Activated T-cell treated with anti-CD3 and anti-CD28 coated beads, Interleukin-2, amount 50 U/mL, for 72 hours (primary cell): ENCODE measurements at places on chromosomes 7 and 10. TPM values are rescaled to one million over a fixed set of nuclear protein-coding genes. Genes with fewer than 3 reads are reported as not detected.

The MSMB gene
- total RNA-seq: not detected

- no peak overlapping the region for H3K4me3 ChIP-seq
- H3K27me3 ChIP-seq: peaks cover 17% of the 10 kb centered on the region
- DNase-seq: no peak
- H3K27ac ChIP-seq: no peak overlapping the region
Observed at GRCh38 chr10:48792687-48793096, 108.0 kb downstream of the WDFY4 start.

GRCh38 chr7:101241015-101241363 is 3.4 kb upstream of the CLDN15 start:
- no peak overlapping the region for H3K4me3 ChIP-seq
- peaks cover 5% of the 10 kb centered on the region for H3K36me3 ChIP-seq
- H3K27ac ChIP-seq: no peak overlapping the region
- DNase-seq: no peak
- no peaks in the 10 kb centered on the region for H3K27me3 ChIP-seq
- peaks cover 25% of the 10 kb centered on the region for H3K4me1 ChIP-seq

- H3K4me1 ChIP-seq: peaks cover 6% of the 10 kb centered on the region
- H3K27ac ChIP-seq: no peak overlapping the region
- H3K36me3 ChIP-seq: peaks cover 30% of the 10 kb centered on the region
- no peak overlapping the region for H3K4me3 ChIP-seq
- DNase-seq: no peak
Observed at GRCh38 chr7:98990356-98990755, 112.0 kb downstream of the TRRAP start.

DNA sequence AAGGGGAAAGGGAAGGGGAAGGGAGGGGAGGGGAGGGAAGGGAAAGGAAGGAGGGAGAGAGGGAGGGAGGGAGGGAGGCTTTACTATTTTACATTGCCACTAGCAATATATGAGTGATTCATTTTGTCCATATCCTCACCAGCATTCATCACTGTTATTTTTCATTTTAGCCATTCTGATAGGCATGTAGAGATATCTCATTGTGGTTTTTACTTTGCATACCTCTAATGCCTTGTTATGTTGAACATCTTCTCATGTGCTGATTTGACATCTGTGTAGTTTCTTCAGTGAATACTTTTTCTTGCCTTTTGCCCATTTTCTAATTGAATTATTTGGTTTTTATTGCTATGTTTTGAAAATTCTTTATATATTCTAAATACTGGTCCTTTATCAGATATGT is 52.7 kb downstream of the GCC1 start:
- H3K27ac ChIP-seq: no peak overlapping the region
- no peak for DNase-seq
- peaks cover 5% of the 10 kb centered on the region for H3K4me1 ChIP-seq
- H3K27me3 ChIP-seq: peaks cover 40% of the 10 kb centered on the region

DNA sequence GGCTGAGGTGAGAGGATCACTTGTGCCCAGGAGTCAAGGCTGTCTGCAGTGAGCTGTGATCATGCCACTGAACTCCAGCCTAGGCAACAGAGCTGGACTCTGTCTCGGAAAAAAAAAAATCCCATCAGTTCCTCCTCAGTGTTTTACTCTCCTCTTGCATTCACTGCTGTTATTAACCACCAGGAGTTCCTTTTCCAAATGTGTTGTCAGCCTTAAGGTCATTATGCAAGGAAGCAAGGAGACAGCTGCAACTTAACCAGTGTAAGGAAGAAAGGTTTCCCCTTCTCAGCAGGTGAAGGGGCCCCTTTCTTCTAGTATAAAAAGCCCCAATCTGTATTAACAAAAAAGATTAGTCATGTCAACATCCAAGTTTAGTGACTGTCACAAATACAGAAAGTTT is 86.6 kb upstream of the LEP start:
- no peaks in the 10 kb centered on the region for H3K4me1 ChIP-seq
- no peak for DNase-seq
- H3K4me3 ChIP-seq: no peak overlapping the region
